AG04450 (cell line): ENCODE measurements at places on chromosomes 7 and 10.

DNA sequence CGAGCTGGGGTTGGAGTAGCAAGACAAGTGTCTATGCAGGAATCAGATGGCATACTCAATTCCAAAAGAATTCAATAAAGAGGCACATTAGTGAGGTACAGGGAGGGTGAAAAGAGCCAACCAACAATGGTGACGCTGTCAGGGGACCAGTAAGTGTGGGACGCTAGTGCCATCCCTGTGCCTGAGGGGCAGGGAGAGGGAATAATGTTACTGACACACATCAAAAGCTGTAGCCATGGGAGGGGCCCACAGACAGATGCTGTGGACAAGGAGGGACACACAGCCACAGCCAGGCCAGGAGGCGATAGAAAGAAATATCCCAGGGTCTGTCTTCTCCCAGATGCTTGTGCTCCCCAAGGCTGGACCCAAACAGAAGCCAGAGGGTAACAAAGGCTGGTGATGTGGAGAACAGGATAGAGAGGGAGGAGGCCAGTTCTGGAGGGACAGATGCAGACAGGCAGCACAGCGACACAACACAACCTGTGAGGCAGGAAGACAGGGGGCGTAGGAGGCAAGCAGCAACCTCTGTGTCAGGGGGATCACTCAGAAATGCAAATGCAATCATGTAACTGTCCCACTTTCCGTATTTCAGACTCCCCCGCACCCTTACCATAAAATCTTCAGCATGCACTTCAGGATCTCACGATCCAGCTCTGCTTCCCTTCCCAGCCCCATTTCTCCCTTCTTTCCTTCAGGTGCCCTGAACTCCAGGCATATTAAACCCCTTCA is 240.5 kb upstream of the FZD8 start:
- DNase-seq: no peak

GRCh38 chr7:79412915-79413314 is 40.6 kb downstream of the MAGI2 start:
- no peak for DNase-seq

GRCh38 chr10:113362645-113363091 is 190.2 kb upstream of the HABP2 start:
- DNase-seq: no peak

- no peak for DNase-seq
These were observed 166.9 kb downstream of the PARD3 start for GRCh38 chr10:34647875-34648865.

DNA sequence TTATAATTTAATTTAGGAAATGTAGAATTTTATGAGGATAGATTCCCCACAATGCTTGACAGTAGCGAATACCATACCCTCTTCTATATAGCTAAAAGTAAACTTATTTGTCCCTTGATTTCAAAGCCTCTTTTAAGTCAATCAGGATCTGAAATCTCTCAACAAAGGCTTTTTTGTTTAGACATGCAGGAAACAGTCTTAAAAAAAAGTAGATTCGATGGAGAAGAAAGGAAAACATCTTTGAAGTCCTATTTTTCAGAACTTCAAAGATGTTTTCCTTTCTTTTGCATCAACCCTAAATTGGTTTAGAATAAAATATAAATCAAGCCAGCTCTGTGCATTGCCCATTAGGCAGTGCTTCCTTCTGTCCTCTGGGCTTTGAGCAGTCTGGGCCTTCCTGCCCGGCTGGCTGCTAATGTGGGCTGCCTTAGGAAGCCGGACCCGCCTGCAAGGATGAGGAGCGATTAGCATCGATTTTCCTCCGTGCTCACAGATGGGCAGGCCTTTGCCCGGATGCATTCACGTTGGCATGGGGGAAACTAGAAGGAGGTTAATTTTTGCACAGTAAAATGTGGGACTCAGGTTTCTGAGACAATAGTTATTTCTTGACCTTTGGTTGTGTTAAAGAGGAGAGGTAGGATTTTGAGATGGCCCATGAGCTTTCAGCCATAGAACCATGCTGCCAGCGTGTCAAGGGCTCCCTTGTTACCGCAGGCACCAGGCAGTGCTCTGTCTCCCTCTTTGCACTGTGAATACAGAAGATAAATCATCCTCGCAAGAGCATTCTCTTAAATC is 15.5 kb downstream of the MSRB2 start:
- DNase-seq: no peak

GRCh38 chr10:42690449-42691360 is 52.3 kb upstream of the ZNF33B start:
- no peak for DNase-seq

- DNase-seq: no peak
These were observed 11.4 kb upstream of the RASGEF1A start for GRCh38 chr10:43278216-43278615.

- no peak for DNase-seq
These were observed 8.3 kb upstream of the LOXL4 start for GRCh38 chr10:98276311-98276710.

GRCh38 chr10:90130321-90131086 is 429.1 kb downstream of the KIF20B start:
- no peak for DNase-seq

- no peak for DNase-seq
These were observed 23.1 kb downstream of the GBF1 start for GRCh38 chr10:102268375-102268888.

DNA sequence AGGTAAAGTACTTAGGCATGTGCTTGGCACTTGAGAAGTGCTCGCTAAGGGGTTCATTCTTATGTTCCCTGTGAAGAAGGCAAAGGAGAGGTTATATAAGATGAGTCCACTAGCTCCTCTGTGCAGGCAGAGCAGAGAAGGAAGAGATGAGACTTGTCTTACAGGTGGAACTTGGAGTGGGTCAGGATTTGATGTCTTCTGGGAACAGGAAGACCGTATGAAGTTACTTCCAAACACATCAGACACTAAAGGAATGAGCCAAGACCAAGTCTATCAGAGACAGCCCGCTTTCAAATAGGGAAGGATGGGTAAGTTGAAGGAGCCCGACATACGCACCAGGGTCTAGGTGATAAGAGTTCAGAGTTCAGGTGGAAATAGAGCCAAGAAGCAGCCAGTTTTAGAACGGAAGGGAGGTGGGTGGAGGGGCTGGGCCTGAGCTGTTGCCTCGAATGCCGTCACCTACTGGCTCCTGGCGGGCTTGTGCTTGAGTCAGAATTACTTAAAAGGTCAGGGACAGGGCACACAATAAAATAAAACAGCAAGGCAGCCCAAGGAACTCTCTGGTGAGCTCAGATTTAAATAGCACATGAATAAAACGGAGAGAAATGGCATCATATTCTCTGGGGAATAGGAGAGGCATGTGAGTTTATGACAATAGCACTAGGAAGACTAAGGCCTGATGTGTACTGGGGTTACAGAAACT is 56.1 kb upstream of the GRB10 start:
- DNase-seq: no peak

GRCh38 chr10:24533981-24534380 is 189.7 kb downstream of the ARHGAP21 start:
- no peak for DNase-seq

GRCh38 chr7:112350585-112350984 is 99.7 kb upstream of the IFRD1 start:
- DNase-seq: no peak

DNA sequence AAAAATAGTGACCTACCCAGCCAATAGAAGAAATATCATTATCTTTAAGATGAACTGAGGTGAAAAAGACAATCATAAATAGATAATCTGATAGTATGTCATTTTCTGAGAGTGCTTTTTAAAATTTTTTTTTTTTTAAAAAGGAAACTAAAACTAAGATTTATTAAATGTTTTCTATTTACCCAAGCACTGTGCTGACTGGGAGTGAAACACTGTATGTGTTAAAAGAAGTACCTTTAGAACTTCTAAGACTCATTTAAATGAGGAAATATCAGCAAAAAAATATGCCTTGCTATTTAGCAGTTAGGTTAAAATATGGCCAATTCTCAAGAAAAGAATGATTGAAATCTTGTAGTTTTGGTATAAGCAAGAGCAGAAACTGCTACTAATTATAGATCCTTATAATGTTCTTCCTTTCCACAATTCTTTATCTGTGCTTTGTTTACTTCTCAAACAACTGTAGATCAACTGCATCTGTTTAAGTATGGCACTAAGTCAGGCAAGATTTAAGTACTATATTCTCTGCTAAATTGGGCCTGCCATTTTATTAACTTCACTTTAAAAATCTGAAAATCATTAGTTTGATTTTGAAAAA is 39.5 kb upstream of the WNT2 start:
- DNase-seq: no peak

GRCh38 chr7:46949270-46949931 is 632.5 kb downstream of the TNS3 start:
- DNase-seq: no peak

DNA sequence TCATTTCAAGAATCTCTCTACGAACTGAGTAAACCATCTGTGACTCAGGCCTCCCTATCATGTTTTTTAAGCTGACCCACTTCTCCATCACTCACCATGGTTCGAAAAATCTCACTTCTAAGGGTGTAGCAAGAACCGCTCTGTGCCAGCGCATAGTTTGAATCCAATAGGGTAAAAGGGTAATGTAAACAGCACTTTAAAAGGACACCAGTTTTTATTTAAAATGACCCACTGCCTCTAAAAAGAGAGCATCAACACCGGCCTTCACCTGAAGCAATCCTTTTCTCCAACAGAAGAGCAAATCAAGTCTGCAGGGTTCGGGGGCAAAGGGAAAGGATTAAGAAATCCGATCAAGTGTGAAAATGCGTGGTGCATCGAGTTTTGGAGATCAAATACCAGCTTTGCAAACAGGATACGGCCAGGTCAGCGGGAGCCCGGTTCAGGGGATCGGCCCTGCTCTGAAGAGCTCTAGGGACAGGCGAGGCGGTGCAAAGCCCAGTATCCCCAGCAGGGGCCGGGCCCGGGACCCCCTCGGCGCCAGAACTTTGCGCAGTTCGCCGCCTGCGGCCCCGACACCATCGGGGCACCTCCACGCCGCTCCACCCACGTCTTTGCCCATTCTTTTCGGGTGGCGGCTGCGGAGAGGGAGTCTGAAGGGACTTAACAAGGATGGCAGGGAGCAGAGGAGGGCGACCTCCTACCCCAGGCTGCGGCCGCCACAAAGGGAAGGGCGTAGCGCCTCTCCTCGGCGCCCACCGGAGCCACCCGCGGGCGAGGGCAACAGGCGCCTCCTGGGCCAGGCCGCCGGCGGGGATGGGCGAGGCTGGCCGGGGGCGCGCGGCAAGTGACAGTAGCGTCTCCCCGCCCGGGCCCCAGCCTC is 842 bp downstream of the NMT2 start:
- DNase-seq: no peak

DNA sequence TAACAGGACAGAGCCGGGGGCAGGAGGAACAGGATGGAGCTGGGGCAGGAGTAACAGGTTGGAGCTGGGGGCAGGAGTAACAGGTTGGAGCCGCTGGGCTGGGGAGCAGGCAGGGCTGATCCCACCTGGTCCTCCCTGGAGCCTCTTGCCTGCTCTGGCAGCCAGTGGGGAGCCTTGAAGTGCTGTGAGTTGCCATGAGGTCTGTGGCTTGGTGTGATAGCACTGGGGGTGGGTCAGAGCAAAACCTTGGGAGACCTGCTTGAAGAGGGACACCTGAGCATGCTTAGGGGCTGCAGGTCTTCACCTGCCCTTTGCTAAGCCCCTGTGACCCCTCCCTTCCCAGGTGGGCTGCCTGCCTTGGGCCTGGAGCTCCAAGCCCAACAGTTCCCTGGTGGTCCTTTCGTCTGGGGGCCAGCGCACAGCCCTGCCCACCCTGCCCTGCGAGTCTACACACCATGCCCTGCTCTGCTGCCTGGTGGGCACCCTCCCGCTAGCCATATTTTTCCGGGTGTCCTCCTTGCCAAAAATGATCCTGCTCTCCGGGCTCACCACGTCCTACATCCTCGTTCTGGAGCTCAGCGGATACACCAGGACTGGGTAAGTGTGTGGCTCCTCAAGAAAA is 111.6 kb downstream of the ADCY1 start:
- no peak for DNase-seq

- no peak for DNase-seq
These were observed 91.7 kb upstream of the PITRM1 start for GRCh38 chr10:3264161-3264761.

DNA sequence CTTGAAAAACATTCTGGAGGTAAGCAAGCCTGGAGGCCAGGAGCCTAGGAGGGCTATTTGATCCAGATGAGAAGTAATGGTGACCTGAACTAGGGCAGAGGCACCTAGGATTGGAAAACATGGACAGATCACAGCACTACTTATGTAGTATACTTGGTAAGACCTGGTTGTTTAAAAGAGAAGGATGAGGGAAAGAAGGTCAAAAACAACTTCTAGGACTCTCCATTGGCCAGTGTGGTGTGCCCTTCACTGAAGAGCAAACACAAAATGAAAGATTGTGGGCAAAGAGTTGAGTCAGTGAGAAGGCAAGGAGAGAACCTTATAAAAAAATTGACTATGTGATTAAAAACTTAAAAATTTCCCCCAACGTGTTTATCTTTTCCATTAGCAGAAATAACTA is 14.3 kb downstream of the ANKRD1 start:
- DNase-seq: no peak

- no peak for DNase-seq
These were observed 609.4 kb upstream of the C7orf33 start for GRCh38 chr7:147980826-147981813.
